ENCODE measurements at places on chromosomes 12 and 14.

DNA sequence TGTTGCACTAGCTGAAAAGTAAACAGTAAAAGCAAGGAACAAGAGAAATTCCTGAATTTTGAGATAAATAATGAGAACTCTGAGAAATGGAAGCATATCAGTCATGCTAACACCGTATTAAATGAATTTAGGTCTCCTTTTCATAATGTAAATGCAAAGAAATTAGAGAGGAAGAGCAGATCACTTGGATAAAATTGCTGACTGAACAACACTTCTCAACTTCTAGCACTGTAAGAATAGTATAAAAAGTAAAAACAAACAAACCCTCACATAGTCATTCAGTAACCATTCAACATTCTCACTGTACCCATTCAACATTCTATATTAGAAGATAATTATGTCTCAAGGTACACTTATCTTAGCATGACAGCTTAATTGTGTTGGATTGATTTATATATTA lies 217.3 kb upstream of the LRFN5 start:
- no peak for DNase-seq

- DNase-seq = no peak
These were observed 229.4 kb downstream of the CHST11 start for GRCh38 chr12:104686196-104686595.

DNA sequence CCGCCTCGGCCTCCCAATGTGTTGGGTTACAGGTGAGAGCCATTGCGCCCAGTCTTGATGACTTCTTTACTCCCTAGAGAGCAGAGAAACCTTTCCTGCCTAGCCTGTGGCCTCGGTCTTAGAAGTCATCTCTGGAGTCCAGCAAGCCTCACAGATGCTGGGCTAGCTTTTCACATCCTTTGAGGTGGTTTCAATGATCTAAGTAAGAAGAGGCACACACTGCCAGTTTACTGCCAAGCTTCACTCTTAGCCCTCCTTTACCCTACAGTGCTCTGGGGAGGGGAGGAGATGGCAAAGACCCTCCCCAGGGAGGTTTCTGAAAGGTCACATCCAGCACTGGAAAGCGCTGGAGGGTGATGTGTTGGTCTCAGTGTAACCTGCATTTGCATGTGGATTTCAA lies 304.8 kb downstream of the PCNX1 start:
- no peak for DNase-seq

DNA sequence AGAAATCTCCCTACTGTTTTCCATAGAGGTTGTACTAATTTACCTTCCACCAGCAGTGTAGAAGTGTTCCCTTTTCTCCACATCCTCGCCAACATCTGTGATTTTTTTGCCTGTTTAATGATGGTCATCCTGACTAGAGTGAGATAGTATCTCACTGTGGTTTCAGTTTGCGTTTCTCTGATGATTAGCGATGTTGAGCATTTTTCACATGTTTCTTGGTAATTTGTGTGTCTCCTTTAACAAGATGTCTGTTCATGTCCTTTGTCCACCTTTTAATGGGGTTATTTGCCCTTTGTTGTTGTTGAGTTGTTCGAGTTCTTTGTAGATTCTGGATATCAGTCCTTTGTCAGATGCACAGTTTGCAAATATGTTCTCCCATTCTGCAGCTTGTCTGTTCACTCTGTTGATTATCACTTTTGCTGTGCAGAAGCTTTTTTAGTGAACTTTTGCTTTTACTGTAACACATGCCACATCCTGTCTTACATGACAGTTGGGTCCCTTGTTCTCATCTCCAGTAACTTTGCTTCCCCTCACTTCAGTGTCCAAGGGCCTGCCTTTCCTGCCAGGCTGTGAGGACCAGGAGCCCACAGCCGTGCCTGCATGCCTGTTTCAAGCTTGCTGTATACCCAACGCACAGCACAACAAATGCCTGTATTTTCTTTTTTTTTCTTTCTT lies 64.9 kb downstream of the SPRING1 start:
- DNase-seq = no peak

All from SIG-M5 (cell line).